ENCODE measurements at places on chromosomes 4 and X. TPM values are rescaled to one million over a fixed set of nuclear protein-coding genes. Genes with fewer than 3 reads are reported as not detected.

GRCh38 chr4:36549252-36549651 is 267.8 kb downstream of the DTHD1 start:
- H3K4me1 ChIP-seq: no peaks in the 10 kb centered on the region
- no peak for DNase-seq
- H3K27ac ChIP-seq: no peak overlapping the region

- H3K4me3 ChIP-seq: no peak overlapping the region
- H3K27ac ChIP-seq: no peak overlapping the region
- no peaks in the 10 kb centered on the region for H3K27me3 ChIP-seq
- no peaks in the 10 kb centered on the region for H3K4me1 ChIP-seq
- no peak for DNase-seq
Observed at GRCh38 chrX:3516051-3516541, 169.6 kb upstream of the MXRA5 start.

GRCh38 chr4:5752376-5753184 is 41.6 kb downstream of the EVC start:
- H3K4me1 ChIP-seq: no peaks in the 10 kb centered on the region
- H3K36me3 ChIP-seq: no peaks in the 10 kb centered on the region
- no peak overlapping the region for H3K4me3 ChIP-seq
- no peak for DNase-seq

GRCh38 chr4:19562456-19562855 is 689.2 kb upstream of the SLIT2 start:
- no peaks in the 10 kb centered on the region for H3K4me1 ChIP-seq
- H3K4me3 ChIP-seq: no peak overlapping the region
- DNase-seq: no peak
- no peak overlapping the region for H3K27ac ChIP-seq
- H3K36me3 ChIP-seq: no peaks in the 10 kb centered on the region

GRCh38 chrX:48761674-48762471 is at the start of gene GLOD5:
Gene GLOD5 (plus strand): TSS chrX:48761747. CDS start chrX:48761791, 44 bp downstream.
- H3K4me1 ChIP-seq: no peaks in the 10 kb centered on the region
- H3K27me3 ChIP-seq: peaks cover 9% of the 10 kb centered on the region
- H3K4me3 ChIP-seq: no peak within 1 kb of the TSS
- H3K27ac ChIP-seq: no peak within 1 kb of the TSS
- H3K36me3 ChIP-seq: no peaks in the 10 kb centered on the region

- DNase-seq: peak; percentile 75
- peaks cover 24% of the 10 kb centered on the region for H3K36me3 ChIP-seq
- H3K27ac ChIP-seq: peak within 1 kb of the TSS; percentile 82
- H3K27me3 ChIP-seq: no peaks in the 10 kb centered on the region
- no peaks in the 10 kb centered on the region for H3K4me1 ChIP-seq
- H3K4me3 ChIP-seq: peak within 1 kb of the TSS; percentile 86
Observed at GRCh38 chrX:129905787-129906580, at the start of gene UTP14A. Gene UTP14A (plus strand): TSS chrX:129906164. CDS start chrX:129906211, 47 bp downstream.

DNA sequence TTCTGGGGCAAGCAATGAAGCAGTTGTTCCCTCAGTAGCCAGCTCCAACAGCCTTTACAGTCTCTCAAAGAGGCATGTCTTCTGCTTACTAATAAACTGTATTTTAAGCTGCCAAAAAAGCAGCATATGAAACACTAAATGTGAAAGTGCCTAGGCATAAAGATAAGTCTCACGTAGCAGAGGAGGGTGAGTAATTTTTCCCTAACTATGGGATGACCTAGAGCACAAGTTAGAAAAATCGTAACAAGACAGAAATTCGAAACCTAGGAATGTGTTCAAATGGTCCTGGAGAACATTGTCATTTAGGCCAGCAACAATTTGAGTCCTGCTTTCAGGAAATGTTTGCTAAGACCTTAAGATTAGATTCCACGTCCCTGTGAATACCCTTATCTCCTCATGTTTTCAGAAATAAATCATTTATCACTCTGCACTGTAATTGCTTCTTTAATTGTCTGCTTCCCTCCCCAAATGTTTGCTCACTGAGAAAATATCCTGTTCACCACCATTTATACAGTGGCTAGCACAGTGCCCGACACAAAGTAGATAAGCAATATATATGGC is 222.2 kb downstream of the KCNIP4 start:
- no peaks in the 10 kb centered on the region for H3K36me3 ChIP-seq
- no peak overlapping the region for H3K27ac ChIP-seq
- H3K4me3 ChIP-seq: no peak overlapping the region
- no peaks in the 10 kb centered on the region for H3K27me3 ChIP-seq
- no peaks in the 10 kb centered on the region for H3K4me1 ChIP-seq

GRCh38 chrX:95156566-95156965 is 1482.6 kb downstream of the FAM133A start:
- H3K27ac ChIP-seq: no peak overlapping the region
- H3K36me3 ChIP-seq: no peaks in the 10 kb centered on the region
- no peak overlapping the region for H3K4me3 ChIP-seq
- no peaks in the 10 kb centered on the region for H3K27me3 ChIP-seq

DNA sequence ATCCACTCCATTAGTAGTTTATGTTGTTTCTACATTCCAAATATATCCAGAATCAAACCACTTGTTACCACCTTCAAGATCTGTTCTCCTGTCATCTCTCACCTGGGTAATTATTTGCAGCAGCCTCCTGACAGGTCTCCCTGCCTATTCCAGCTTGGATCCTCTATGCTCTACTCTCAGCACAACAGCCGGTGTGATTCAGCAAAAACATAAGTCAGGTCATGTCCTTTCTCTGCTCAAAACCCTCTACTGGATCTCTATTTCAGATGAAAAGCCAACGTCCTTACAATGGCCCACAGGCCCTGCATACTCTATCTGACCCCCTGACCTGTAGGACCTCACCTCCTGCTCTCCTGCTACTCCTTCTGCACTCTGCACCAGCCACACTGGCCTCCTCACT is 84.5 kb downstream of the NHSL2 start:
- no peaks in the 10 kb centered on the region for H3K27me3 ChIP-seq
- H3K4me3 ChIP-seq: no peak overlapping the region
- DNase-seq: no peak
- no peaks in the 10 kb centered on the region for H3K4me1 ChIP-seq
- H3K27ac ChIP-seq: no peak overlapping the region

DNA sequence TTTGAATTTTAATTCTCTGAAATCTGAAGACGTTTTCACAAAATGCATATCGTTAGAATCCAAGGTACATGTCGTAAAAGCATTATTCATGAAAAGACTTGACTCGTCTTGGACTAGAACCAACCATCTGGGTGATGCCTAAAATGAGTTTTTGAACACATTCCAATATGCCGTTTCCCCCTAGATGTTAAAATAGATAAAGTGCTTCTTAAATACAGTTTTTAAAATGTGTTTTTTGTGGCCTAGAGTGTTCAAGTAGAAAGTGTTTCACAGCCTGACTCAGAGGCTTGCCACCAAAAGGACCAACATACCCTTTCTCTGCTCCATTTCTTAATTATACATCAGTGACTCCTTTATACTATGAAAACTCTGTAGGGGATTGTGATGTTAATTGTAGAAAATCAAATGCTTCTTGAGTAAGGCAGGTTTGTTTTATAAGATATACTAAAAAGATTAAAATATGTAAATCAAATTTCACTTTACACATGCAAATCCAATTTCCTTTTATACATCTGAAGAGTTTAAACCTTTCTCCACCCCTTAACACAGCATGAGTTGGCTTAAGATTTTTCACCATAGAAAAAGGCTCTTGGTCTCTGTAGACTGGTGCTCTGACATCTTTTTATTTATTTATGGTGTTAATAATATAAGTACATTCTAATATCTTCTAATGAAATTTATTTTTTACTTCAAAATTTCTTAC is 48.4 kb downstream of the PRKG2 start:
- no peaks in the 10 kb centered on the region for H3K36me3 ChIP-seq
- H3K4me3 ChIP-seq: no peak overlapping the region
- DNase-seq: no peak
- H3K27me3 ChIP-seq: no peaks in the 10 kb centered on the region

DNA sequence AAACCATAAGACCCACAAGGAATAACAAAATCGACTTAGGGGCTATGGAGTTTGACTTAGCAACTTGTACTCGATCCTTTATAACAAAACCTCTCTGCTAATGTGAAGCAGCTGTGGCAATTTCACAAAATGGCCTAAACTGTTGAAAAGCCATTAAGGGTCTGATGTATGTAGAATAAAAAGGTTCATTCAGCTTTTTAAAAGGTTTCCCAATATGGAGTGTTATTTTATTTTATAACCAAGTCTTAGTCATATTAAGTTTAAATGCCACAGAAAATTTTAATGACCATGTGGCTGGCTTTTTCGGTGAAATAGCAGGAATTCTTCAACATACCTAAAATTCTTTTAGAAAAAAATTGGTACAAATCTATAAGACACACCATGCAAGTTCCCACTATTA is 291.8 kb upstream of the HAND2 start:
- no peaks in the 10 kb centered on the region for H3K4me1 ChIP-seq
- no peak overlapping the region for H3K4me3 ChIP-seq
- no peaks in the 10 kb centered on the region for H3K36me3 ChIP-seq
- H3K27me3 ChIP-seq: no peaks in the 10 kb centered on the region

OTUD6A gene
- total RNA-seq: not detected

ZDHHC15 gene
- 0.18 TPM for total RNA-seq

All from gastrocnemius medialis (tissue), 4 donors.